ENCODE measurements at places on chromosomes 5 and 9.

DNA sequence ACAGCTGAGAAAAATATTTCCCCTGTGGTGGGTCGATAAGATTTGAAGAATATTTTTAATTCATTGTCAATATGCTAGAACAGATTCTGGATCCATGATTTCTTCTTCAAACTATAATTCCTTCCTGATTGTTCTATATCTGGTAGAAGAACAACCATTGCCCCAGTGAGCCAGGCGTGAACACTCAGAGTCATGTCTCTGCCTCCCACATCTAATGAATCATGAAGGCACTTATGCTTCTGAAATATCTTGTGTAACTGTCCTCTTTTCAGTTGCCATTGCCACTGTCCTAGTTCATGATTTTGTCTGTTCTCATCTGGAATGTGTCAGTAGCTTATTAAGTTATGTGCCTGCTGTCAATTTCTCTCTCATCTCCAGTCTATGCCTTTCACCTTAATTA is 40.0 kb downstream of the GABRG2 start:
- no peak for DNase-seq

DNA sequence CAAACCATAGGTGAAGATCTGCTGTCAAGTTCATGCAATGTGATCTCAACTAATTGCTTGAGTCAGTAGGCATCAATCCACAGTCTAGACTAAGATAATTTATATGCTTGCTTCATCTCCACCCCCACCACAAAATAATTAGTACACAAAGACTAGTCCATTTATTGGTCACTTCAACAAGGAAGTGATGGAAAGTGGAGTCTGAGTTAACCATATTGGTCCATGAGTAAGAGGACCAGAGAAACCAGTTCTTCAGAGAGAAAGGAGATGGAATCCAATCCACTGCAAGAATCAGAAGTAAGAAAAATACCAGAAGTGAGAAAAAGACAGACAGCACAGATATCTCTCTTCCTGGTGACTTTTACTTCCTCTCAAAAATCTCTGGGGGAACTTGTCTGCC is 366.5 kb downstream of the CHSY3 start:
- no peak for DNase-seq

DNA sequence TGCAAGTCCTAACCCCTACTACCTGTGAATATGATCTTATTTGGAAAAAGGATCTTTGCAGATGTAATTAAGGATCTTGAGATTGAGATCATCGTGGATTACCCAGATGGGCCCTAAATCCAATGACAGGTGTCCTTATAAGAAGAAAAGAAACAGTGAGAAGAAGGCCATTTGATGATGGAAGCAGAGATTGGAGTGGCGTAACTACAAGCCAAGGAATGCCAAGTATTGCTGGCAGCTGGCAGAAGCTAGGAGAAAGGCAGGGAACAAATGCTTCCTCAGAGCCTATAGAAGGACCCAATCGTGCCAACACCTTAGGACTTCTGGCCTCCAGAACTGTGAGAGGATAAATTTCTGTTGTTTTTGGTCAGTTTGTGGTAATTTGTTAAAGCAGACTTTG is 70.1 kb upstream of the PALM2AKAP2 start:
- no peak for DNase-seq

DNA sequence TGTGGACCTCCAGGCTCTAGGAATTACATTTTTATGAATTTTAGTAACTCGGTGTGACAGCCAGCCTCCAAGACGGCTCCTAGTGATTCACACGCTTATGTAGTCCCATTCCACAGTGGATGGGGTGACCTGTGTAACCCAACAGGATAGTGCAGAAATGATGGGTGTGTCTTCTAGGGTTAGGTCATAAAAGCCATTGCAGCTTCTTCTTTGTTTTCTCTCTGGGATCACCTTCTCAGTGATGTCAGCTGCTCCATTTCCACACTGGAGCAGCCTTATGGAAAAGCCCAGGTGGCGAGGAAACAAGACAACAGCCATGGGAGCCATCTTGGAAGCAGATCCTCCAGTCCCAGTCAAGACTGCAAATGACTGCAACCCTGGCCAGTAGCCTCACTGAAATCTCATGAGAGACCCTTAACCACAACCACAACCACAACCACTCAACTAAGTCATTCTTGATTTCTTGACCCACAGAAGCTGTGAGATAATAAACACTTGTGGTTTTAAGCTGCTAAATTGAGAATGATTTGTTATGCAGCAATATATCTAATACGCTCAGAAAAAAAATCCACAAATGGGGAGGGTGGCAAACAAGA is 5.1 kb upstream of the GNPDA1 start:
- no peak for DNase-seq

DNA sequence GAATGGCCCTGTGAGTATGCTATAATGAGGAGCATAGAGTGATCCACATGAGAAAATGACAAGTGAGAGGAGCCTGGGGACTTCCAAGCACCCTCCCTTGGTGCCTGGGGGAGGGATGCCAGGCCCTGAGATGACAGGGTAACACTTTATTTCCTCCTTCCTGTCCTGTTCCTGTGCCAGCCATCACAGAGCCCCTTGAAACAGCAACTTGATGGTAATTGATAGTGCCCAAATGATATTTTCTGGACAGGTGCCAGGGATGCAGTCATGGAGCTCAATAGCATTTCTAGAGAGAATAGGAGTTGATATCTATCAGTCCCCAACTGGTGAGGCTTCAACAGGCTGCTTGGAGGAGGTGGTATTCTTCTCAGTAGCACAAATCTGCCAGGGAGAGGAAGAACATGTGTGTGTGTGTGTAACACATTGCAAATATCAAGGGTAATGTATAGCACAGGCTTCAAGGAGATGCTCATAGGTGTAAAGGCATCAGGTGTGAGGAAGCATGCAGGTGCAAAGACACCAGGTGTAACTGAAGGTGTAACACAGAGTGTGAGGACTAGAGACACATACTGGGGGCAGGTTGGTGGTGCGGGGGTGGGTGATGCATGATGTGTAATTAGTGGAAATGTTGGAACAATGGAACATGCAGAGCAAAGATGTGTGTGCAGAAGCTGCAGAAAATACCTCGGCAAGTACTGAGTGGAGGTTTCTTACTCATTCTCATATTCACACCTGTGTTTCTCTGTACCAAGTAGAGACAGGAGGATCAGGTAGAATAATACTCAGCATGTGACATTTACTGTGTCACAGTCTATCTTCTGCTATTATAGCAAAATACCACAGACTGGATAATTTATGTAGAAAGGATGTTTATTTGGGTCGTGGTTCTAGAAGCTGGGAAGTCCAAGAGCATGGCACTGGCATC is 18.1 kb upstream of the WWC1 start:
- no peak for DNase-seq

- no peak for DNase-seq
These were observed 147.5 kb downstream of the NTRK2 start for GRCh38 chr9:84817038-84817437.

GRCh38 chr9:28853477-28853876 is 1280.2 kb upstream of the C9orf72 start:
- no peak for DNase-seq

GRCh38 chr9:104293877-104294276 is 199.8 kb downstream of the SMC2 start:
- no peak for DNase-seq

DNA sequence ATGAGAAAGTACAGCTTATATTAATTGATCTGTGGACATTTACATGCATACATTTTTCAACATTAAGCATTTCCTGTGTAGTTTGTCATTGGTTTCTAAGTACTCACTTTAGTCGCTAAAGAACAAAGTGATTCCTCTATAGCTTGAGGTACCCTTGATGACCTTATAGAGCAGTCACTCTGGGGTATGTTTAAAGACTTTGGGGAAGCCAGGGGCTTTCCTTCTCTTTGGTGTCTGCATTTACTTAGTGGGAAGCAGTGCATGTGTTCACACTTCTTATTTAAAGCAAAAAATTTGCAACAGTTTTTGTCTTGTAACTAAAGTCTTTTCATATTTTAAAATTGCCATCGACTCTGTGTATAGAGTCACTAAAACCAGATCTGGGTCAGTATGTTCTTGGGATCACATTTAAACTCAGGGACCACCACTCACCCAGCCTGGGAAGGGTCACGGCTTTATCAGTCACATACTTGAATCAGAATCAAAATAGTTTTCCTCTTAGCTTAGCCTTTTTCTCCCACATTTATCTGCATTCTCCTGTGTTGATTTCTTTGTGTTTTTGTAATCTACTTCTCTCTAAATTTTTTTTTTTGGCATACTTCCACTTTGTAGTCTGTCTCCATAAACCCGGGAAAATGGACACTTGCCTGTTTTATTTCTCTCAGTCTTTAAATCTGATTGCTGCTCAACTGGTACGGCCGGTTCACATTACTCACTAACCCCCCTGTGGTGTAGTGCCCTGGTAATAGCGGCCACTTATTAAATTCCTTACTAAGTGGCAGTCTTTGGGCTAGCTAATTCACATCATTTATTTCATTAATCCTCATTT is 143.9 kb upstream of the FBN2 start:
- DNase-seq: no peak

GRCh38 chr5:77893225-77893860 is 117.2 kb upstream of the TBCA start:
- no peak for DNase-seq

- DNase-seq: no peak
These were observed 104.6 kb upstream of the TNFAIP8 start for GRCh38 chr5:119250946-119251901.

- DNase-seq: no peak
These were observed 29.2 kb upstream of the NEK6 start for GRCh38 chr9:124228516-124228915.

DNA sequence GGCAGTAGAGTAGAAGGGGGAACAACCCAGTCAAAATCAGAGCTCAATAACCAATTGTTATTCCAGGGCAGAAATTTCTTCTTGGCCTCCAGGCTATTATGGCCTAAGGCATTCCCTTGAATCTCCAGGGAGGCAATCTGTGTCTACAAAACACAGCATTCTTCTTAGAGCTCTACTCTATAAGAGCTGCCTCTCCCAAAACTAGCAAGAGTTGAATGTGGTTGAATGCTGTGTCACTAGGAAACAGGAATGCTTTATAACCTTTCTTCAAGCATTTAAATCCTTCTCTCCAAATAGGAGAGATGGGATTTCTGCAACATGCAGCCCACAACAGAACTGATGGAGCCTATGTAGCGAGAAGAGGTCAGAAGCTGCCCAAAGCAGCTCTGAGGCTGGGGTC is 97.1 kb upstream of the APC start:
- no peak for DNase-seq

- no peak for DNase-seq
These were observed 541.7 kb upstream of the TUSC1 start for GRCh38 chr9:26219961-26220360.

- DNase-seq: no peak
These were observed 43.7 kb upstream of the POMT1 start for GRCh38 chr9:131459056-131459455.

GRCh38 chr9:138020795-138021182 is 143.2 kb downstream of the CACNA1B start:
- no peak for DNase-seq

- DNase-seq: no peak
These were observed 969.6 kb upstream of the C9orf72 start for GRCh38 chr9:28542928-28543327.

Data from stimulated activated CD8-positive, alpha-beta memory T cell treated with anti-CD3 and anti-CD28 coated beads, Interleukin-15, amount 100 ng/mL, for 48 hours (primary cell).